Stimulated activated CD4-positive, alpha-beta T cell treated with anti-CD3 and anti-CD28 coated beads, Interleukin-4, amount 100 ng/mL, for 1 hour (primary cell): ENCODE measurements at places on chromosomes 12 and 14.

- DNase-seq: no peak
Observed at GRCh38 chr12:32824596-32824995, 68.9 kb upstream of the YARS2 start.

GRCh38 chr12:131915000-131915689, 13.9 kb upstream of the PUS1 start:
- no peak for DNase-seq

- no peak for DNase-seq
Observed at GRCh38 chr14:38070061-38070588, 137.6 kb upstream of the SSTR1 start.

DNA sequence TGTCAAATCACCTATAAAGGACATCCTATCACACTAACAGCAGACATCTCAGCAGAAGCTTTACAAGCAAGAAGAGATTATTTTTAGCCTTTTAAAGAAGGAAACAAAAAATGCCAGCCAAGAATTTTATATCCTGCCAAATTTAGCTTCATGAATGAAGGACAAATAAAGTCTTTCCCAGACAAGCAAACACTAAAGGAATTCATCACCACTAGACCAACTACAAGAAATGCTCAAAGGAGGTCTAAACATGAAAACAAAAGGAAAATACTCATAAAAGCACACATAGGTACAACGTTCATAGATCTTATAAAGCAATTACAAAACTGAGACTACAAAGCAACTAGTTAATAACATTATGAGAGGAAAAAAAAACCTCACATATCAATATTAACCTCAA, 20.7 kb upstream of the STAB2 start:
- no peak for DNase-seq

GRCh38 chr12:51726931-51727330, 121.6 kb downstream of the FIGNL2 start:
- no peak for DNase-seq

DNA sequence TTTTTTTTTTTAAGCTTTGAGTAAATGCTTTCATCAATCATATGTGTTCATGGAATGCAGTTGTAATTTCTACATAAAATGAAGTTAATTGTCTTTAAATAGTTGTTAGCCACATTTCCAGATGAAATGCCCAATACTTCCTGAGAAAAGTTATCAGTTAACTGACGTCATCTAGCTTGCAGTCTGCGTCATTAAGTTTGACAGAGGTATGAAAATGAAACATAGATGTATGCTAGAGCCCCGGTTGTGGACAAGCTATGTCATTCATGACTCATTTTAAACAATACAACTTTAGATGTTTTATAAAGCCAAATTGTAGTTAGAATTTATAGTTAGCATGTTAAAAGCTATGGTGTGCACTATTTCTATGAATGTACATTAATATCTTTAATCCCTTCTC, 90.7 kb downstream of the PLEKHA5 start:
- no peak for DNase-seq

GRCh38 chr14:89621791-89622638, 205.0 kb upstream of the FOXN3 start:
- no peak for DNase-seq

- DNase-seq: no peak
Observed at GRCh38 chr12:64219145-64219544, 3.0 kb downstream of the KICS2 start.

DNA sequence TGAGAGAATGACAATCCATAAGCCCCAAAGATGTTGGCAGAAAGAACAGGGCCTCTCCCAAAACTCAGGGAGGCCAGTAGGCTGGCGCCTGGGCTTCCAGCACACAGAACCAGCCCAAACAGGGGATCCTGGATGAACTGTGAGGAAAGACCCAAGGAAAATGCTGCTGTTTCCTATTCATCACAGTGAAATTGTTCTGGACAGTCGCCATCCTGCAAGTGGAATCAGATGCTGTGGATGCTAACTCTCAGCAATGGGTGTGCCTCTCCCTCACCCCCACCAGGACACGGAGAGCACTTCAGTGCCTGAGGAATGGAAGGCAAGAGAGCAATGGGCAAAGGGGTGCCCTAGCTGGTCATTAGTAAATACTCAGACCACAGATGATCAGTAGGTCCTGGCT, 80.8 kb downstream of the ANO2 start:
- no peak for DNase-seq

GRCh38 chr14:85934123-85934885, 404.4 kb downstream of the FLRT2 start:
- peak; percentile 39 for DNase-seq

- no peak for DNase-seq
Observed at GRCh38 chr14:77763978-77764377, 3.0 kb upstream of the SNW1 start.

- no peak for DNase-seq
Observed at GRCh38 chr12:107992870-107993451, 136.1 kb upstream of the WSCD2 start.

GRCh38 chr12:45377815-45378214, 161.9 kb downstream of the ANO6 start:
- no peak for DNase-seq

GRCh38 chr12:122982477-122982815, 2.0 kb downstream of the ARL6IP4 start:
- DNase-seq: no peak

- no peak for DNase-seq
Observed at GRCh38 chr12:108143144-108143543, 14.1 kb downstream of the WSCD2 start.

DNA sequence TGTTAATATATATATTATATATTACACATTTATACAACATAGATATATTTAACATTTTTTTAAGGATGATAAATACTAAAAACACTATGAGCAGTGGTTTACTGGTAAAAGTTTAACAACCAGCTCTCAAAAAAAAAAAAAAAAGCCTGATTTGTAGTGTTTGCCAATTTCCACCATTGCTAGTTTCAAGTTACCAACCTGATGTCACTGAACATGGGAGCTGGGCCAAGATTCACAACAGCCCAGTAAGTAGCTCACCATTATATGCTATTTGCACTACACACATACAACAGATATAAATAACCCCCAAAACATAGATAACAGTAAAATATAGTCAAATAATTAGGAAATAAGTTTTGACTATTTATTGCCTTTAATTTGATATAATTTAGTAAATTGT, 28.9 kb upstream of the TMX1 start:
- no peak for DNase-seq
